ENCODE measurements at places on chromosomes 13 and 19.

DNA sequence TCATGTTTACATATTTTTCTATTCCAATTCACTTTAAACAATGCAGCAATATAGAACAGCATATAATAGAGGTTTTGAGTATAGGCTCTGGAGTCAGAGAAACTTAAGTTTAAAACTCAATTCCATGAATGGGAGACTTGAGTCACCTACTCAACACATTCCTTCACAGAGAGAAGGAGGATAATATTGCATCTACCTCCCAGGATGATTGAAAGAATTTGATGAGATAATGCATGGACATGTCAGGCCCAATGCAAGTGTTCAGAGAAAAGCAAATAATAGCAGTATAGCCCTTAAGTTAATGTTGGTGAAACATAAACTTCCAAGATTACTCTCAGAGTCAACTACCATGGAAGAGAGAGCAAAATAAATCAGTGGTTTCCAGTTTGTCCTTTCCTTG, 170.2 kb downstream of the DCLK1 start:
- no peak for DNase-seq

DNA sequence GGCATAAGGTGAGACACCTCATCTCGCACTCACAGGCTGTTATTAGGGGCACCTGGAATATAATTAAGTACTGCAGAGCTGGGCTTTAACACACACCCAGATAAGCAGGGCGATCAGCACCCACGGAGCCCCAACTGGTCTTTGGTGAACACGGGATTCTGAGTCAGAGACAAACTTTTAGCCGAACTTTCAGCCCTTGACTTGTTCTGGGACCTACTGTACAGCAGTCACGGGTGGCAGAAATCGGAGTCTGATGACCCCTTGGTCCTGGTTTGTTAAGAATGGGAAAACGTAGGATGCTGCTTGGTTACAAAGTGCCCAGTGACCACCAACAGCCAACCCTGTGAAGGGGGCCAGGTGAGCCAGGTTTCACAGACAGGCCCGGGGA, 9.0 kb downstream of the SH3GL1 start:
- no peak for DNase-seq

GRCh38 chr13:51258612-51259548, 36.7 kb downstream of the FAM124A start:
- no peak for DNase-seq

GRCh38 chr13:72303941-72304746, 423.3 kb downstream of the MZT1 start:
- no peak for DNase-seq

- DNase-seq: peak; percentile 20
Measured at GRCh38 chr19:41533671-41534215, 42.2 kb upstream of the CEACAM21 start.

- no peak for DNase-seq
Measured at GRCh38 chr19:35099155-35099896, 16.3 kb upstream of the FXYD3 start.

DNA sequence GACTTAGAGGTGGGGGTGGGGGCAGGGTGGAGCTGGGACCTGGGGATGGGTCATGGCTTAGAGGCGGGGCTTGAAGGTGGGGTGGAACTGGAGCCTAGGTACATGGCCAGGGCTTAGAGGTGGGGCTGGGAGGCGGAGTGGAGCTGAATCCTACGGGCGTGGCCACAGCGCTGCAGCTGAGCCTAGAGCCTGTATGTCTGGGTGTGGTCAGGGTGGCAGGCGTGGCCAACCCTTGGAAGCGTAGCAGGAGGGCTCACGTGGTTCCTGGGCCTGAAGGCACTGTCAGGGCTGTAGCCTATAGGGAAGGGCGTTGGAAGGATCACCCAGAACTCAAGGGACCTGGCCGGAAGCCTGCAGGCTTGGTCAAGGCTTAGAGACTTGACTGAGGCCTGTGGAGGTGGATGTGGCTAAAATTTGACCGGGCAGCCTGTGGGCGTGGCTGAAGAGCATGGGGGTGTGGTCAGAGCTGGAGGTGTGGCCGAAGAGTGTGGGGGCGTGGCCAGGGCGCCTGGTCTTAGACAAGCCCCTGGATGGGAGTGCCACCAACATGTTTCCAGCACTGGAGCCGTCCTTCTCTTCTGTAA, 24.3 kb downstream of the COLGALT1 start:
- no peak for DNase-seq

DNA sequence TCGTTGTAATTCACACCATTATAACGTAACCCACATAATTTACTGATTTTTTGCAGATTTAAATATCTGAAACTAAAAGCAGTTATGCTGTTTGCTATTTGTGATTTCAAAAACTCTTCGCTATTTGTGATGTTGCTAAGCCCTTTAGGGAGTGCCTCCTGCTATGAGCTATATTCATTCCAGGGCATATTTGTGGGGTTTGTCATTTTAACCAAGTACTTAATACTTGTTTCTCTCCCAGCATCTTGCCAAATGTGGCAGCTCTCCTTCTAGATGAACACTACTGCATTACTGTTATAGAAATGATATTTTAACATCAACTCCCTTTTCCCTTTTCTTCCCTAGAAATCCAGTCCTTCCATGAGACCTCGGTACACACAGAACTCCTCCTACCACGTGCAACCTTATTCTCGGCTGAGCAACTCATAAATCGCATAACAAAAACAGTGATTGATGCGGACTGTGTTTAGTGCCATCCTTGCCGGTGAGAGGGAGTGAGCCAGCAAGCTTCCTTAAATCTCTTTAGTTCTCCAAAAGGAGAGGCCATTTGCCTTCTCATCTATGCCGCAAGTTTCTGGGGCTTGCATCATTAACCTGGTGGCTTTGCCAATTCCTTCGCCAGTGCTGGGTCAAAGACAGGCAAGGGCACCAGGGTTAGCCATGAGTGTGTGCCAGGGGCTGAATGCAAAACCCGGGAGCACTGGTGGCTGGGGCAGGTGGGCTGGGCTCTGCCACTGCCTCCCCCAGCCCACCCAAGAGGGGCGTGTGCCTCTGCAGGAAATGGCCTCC, 33.4 kb downstream of the RFX2 start:
- DNase-seq: no peak

DNA sequence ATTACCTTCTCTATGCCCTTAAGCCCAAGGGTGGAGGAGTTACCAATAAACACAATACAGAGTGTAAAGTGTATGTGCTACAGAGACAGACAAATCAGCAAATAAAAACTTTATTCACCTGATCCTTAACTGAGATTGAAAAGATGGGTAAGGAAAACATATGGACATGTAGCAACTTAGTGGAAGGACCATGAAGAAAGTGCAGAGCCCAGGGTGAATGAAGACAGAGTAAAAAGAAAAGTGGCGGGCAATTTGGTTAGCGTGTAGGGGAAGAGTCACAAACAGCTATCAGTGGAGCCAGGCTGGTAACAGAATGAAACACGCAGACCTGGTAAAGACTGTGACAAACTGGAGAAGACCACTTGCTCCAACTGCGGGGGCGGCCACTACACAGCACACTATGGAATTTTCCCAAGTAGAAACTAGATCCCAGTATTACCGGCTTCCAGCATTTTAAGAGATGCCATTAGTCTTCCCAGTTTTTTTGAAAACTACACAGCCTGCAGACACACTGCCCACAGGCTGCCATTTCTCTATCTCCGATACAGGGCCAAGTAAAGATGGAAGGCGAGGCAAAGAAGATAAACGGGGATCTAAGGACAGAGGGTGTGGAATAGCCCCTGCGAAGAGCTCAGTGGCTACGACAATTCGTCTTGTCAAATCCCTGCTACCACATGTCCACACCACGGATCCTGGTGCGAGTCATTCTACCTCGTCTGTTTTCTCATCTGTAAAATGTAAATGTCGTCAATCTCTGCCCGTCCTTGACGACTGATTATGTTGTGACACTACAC, 1.2 kb downstream of the UQCRFS1 start:
- DNase-seq: no peak

- no peak for DNase-seq
Measured at GRCh38 chr19:47415953-47416642, 3.2 kb downstream of the MEIS3 start.

DNA sequence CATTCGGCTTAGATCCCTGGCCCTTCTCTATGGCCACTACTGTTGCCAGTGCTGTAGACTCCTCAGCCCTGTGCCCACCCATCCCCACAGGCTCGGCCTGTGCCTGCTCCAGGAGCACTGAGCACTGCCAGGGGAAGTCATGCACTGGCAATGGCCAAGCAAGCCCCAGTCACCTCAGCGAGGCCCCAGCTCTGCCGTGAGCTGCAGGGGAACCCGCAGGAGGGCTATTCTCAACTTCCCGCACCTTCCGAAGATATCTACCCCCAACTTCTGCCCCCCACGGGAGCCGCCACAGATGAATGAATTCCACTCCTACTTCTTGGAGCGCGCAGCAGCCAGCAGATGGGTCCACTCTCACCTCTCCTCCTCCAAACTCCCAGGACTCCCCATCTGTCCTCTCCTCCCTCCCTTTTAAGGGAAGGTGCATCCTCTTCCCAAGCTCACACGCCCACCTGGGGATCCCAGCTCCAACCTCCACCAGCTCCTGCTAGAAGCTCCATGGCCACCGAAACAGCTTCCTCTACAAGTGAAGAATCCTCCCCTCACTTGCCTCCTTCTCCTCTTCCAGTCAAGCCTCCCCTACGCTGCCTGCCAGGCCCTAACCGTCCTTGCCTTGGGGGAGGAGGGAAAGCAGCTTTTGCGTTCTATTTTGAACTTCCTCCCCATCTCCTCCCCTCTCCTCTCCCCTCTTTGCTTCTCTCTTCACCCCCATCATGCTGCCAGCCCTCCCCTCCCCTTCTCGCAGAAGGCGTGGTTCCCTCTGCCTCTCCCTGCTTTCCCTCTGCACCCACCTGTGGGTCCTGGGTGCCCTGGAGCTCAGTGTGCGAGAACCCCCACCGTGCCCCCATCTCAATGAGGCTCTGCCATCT, 52.2 kb downstream of the PEPD start:
- DNase-seq: no peak

DNA sequence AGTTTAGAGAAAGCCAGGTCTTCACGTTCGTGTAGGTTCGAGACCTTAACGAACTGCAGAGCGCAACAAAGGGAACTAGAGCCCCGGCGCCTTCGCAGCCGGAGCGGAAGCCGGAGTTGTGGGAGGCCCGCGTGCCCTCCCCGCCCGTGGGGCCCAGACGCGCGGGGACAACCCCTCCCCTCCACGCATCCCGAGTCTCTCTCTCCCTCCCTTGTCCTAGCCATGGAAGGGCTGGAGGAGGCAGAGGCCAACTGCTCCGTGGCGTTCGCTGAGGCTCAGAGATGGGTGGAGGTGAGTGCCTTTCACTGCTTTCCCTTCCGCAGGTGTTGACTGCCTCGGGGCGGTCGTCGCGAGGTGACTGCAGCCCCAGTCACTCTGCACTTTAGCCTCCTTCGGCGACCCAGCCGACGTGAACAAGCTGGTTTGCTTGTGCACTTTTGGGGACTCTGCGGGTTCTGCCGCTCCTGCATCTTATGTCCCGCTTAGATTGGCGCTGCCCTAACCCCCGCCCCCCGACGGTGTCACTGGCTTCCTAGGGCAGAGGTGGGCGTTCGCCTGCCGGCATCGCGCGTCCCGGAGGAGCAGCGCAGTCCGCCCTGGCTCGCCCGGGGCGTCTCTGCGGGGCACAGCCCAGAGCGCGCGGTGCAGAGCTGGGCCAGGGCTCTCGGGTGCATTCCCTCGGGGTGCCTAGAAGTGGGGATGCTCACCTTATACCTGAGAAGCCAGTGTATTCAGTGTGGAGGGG, 478 bp downstream of the LMO7 start:
- no peak for DNase-seq

DNA sequence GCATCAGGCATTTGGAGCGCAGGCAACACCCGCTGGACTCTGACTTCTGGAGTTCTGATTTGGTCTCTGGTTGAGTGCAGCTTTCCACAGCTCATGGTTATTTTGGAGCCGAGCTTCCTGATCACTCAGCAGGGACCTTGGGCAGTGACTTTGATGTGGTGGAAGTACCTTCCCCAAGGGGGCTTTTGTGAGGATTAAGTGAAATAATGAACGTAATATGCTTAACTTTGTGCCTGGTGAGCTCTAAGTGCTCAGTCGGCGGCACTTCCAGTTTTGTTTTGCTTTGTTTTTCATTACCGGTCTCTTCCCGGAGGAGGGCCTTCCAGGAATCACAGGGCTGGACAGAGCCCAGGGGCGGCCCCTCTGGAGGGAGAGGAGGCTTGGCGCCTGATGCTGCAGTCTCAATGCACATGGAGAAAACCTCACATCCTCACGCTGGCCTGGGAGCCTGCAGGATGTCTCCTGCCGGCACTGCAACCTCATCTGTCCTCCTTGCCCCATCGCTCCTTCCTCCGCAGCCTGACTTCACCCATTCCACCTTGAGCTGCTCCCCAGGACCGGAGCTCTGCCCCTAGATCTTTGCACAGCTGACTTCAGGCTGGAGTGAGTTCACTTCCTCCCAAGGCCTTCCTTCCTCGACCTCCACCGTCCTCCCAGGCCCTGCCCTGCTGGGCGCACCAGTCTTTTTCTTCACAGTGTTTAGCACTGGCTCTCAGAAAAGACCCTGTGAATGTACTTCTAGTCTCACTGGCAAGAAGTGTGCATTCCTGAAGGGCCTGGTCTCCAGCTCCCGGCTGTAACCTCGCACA, 1.5 kb downstream of the PLEKHF1 start:
- peak; percentile 31 for DNase-seq

- no peak for DNase-seq
Measured at GRCh38 chr13:23427342-23427843, 6.1 kb downstream of the SACS start.

- DNase-seq: no peak
Measured at GRCh38 chr13:107342747-107343146, 774.8 kb upstream of the ARGLU1 start.

- DNase-seq: no peak
Measured at GRCh38 chr19:40178756-40179155, 12.5 kb upstream of the MAP3K10 start.

GRCh38 chr13:36918246-36919131, 1.5 kb downstream of the SMAD9 start:
- DNase-seq: peak; percentile 39

All from brain (organoid and tissue), 16 donors.